ENCODE measurements at places on chromosomes 3 and 15.

GRCh38 chr15:45326280-45326679 is 52.1 kb downstream of the GATM start:
- no peak for DNase-seq

- DNase-seq: no peak
Measured at GRCh38 chr3:59289831-59290230, 240.0 kb upstream of the CFAP20DC start.

DNA sequence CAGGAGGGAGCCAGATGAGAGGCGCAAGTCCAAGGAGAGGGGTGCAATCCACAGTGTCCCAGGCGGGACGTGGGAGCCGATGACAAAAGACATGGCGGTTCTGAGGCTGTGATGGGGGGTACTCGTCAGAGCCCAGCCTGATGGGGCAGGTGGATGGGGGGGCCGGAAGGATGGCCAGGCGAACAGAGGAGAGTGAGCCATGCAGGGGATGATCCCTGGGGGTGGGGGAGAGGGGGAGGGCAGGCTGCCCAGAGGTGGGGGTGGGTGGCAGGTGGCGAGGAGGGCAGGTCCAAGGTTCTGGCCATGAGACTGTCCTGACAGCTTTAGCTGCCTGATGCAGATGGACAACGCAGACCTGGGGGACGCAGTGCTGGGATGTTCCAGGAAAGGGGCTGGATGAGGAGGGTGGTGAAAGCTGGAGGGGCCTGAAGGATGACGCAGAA is 8.9 kb upstream of the CSPG4 start:
- no peak for DNase-seq

DNA sequence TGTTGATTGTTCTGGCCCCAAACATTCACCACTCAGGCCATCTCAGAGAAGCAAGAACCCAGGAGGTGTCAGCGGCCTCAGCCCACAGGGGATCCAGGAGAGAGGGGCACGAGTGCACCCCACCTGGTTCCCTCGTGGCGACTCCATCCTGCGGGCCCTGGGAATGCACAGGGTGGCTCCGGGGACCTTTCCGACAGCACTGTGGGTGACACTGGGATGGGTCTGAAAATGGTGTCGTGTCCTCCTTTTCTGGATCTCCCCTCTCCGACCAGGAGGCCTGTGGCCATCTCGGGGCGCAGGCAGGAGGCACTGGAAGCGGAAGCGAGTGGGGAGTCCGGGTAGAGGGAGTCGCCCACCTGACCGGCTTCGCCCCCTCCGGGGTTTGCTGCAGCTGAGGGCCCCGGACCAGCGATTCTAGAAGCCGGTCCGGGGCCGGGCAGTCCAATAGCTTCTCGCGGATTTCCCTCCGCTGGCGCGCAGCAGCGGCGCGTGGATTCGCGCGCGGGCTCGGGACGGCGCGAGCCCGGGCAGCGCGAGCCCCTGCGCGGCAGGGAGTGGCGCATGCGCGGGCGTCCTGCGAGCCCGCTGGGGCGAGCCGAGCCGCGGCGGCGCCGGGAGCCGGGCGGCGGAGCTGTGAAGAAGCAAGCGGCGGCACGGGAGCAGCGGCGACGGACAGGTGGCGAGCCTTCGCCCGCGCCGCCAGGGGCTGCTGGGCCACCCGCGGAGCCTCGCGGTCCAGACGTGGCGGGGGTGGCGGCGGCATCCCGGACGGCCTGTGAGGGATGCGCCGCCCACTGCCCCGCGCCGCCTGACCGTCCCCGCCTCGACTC is at the start of gene DOCK3:
Gene DOCK3 (plus strand): TSS at position 579 of the 830 bp plus-strand sequence. CDS start 337 bp downstream, outside the sequence.
- DNase-seq: peak; percentile 34

DNA sequence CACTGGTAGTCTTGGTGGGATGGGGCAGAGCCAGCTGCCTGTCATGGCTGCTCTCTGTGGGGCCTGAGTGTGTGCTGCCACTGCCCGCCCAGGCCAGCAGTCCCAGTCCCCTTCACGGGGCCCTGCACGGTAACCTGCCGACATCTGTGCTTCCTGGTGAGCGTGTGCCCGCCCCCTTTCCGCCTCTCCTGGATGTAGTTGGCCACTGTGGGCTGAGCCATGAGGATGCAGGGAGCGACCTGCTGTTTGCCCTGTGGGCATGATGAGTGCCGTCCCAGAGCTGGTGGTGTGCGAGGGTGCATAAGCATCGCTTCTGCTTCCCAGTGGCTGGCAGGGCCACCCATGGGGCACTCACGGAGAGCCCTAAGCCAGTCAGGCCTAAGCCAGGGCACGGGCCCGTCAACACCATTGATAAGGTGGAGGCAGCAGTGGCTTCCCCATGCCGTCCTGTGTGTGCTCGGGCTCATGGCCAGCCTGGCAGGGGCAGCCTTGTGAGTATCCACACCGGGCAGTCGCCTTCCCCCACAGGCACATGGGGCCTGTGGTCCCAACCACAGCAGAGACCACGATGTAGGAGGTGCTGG is 14.6 kb downstream of the PLXNA1 start:
- DNase-seq: no peak

- no peak for DNase-seq
Measured at GRCh38 chr15:75921732-75922703, 18.3 kb downstream of the FBXO22 start.

DNA sequence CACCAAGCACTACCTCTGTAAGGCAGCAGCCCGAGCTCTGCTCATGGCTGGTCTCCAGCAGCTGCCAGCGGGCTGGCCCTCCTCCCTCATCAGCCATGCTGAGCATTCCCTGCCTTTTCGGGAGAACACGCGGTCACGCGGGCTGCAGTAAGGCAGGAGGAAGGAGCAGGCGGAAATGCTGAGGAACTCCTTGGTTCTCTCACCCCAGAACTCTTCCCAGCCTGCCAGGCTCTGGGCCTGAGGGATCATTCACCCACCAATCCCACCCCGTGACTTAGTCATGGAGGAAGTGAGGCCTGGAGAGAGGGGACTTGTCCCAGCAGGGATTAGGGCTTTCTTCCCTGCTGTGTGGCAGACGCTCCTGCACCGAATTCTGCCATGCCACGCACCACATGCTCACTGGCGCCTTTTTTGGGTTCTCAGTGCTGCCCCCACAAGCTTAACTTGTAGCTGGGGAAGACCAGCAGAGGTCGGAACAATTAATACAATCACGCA is 42.9 kb upstream of the RPL32 start:
- no peak for DNase-seq

DNA sequence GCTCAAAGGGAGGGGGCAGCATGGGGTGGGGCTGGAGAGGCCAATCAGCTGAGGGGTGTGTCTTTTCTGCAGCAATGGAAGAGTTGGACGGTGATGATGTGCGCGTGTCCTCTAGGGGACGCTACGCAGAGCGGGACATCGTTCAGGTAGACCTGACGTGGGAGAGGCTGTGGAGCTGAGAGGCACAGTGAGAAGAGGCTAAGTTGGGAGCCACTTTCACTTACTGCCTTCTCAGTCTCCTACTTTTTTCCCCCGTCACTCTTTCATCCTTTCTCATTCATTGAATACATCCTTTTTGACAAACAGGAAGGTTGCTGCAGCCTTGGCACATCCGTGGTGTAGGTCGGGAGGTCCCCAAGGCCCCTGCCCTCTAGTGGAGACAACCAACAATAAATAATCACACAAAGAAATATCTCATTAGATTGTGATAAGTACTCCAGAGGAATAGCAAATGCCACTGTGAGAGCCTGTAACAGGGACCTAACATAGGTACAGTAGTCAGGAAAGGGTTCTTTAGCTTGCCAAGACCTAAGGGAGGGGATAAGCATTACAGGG is 4.4 kb upstream of the BRPF1 start:
- no peak for DNase-seq

DNA sequence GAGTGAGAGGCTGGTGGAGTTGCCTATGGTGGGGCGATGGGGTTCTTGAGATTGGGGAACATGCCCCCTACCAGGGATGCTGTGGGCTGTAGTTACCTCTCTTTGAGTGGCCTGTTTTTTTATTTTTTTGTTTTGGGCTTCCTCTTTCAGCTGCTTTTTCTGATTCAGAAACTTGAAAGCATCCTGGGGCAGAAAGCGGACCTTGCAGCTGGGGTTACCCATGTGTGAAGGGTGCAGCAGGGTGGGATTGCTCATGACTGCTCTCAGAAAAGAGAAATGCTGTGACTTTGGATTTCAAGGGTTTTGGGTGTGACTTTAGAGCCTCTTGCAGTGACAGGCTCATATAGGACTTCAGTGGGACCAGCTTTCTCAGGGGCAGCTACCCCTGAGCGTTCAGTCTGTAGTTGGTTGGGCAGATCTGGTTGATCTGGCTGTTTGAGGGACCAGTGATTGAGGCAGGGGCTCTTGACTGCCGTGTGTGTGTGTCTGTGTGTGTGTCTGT is 1.8 kb downstream of the LIMD1 start:
- no peak for DNase-seq

DNA sequence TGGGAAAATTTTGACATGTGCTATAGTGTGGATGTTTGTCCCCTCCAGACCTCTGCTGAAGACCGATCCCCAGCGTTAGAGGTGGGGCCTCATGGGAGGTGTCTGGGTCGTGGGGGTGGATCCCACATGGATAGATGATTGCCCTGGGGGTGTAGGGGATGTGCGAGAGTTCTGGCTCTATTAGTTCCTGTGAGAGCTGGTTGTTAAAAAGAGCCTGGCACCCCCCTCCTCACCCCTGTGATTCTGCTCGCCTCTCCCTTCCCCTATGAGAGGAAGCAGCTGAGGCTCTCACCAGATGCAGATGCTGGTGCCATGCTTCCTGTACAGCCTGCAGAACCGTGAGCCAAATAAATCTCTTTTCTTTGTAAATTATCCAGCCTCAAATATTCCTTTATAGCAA is 67.4 kb downstream of the ATP10A start:
- no peak for DNase-seq

DNA sequence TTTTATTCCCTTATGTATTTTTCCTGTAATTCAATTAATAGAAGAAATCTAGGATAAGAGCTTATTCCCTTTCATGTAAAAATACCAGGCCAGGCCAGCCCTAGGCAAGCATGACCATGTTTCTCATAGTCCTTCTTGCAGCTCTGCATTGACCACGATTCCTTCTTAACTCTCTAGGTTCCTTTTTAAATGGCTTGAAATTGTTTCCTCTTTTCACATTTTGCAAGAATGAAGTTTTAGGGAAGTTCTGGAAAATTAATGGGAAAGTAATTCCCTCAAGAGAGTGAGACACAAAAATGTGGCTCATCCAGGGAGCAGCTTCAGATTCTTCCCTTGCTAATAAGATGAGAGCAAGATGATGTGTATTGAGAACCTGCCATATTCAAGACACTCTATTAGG is 116.5 kb upstream of the FGF7 start:
- no peak for DNase-seq

DNA sequence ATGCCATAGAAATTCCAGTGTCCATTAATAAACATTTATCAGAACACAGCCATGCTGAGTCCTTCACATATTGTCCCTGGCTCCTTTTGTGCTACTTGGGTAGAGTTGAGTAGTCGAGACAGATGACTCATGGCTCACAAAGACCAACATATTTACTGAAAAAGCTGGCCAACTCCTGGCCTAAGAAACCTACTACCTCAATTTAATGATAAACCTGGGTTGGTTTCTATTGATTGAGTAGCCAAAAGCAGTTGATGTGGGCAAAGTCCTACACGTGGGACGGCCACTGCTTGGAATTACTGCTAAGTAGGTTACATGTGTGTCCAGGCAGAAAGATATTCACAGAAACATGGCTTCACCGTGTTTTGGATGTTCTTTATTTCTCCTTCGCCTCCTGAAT is 402.2 kb downstream of the NR2F2 start:
- no peak for DNase-seq

DNA sequence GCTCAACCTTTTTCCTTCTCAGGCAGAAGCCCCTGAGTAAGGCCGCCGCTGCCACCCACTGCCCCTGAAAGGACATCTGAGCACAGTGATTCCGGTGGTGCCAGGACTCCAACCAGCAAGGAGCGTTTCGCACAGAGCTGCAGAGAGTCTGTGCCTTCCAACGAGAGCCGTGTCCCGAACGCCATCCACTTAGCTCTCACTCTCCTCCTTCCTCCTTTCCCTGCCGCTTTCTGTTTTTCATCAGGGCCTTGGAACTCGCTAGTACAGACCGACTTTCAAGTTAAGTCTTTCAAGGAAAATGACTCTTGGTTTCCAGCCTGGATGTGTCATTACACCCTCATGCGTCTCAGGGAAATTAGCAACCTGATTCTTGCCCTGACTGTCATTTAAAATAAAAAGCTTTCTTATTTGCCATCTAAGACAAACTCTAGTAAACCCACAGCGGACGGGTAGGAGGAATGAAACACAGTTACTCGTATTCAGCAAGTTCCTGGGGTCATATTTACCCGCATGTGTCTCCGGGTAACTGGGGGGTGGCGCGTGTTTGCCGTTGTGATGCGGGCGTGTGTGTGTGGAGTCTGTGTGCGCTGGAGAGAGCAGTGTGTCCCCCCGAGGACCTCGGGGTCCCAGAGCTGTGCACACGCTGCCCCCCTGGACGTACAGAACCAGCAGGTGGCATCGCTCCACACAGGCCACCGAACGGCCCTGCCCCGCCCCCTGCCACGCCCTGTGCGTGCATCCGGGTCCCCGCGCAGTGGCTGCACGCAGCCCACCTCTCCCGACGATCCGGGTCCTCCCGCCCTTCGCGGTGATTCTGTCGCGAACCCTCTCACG is 30.4 kb upstream of the ALDH1A3 start:
- DNase-seq: peak; percentile 44

DNA sequence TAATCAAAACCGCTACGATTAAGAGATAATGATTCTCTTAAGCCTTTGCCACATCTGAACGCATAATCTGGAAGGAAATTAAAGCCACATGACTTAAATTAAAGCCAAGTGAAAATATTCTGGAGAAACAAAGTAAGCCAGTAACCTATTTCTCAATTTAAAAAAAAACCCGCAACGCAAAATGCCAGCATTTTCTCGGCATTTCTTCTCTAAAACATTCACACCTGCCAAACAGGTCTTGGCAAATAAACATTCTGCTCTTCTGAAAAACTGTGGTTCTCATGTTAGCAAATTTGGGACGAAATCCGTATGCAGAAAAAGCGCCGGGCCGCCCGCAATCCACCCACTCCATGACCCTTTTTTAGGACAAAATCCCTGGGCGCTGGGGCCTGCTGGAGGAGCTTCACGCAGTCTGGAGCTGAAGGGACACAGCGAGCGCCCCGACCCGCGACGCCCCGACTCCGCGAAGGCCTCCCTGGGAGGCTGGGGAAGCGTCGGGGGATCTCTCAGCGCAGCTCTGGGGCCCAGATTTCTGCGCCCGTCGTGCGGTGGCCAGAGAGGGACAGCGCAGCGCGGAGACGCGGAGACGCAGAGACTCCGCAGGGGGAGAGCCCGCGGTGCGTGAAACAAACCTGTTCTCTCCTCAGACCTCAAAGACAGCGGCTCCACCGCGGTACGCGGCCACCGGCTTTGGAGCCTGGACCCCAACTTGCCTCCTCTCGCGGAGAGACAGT is 471 bp downstream of the NKIRAS1 start:
- no peak for DNase-seq

GRCh38 chr3:149796026-149796425 is 3.7 kb upstream of the ANKUB1 start:
- DNase-seq: no peak

GRCh38 chr15:70480196-70480856 is 283.0 kb downstream of the UACA start:
- peak; percentile 41 for DNase-seq

- no peak for DNase-seq
Measured at GRCh38 chr3:55870594-55870993, 383.5 kb upstream of the WNT5A start.

- no peak for DNase-seq
Measured at GRCh38 chr3:129424185-129424841, 4.1 kb downstream of the EFCAB12 start.

Measured in stimulated activated CD4-positive, alpha-beta T cell treated with anti-CD3 and anti-CD28 coated beads, Interleukin-1b, Interleukin-23, amount 100 ng/mL, for 24 hours (primary cell).